ENCODE measurements at places on chromosomes 2 and 18.

DNA sequence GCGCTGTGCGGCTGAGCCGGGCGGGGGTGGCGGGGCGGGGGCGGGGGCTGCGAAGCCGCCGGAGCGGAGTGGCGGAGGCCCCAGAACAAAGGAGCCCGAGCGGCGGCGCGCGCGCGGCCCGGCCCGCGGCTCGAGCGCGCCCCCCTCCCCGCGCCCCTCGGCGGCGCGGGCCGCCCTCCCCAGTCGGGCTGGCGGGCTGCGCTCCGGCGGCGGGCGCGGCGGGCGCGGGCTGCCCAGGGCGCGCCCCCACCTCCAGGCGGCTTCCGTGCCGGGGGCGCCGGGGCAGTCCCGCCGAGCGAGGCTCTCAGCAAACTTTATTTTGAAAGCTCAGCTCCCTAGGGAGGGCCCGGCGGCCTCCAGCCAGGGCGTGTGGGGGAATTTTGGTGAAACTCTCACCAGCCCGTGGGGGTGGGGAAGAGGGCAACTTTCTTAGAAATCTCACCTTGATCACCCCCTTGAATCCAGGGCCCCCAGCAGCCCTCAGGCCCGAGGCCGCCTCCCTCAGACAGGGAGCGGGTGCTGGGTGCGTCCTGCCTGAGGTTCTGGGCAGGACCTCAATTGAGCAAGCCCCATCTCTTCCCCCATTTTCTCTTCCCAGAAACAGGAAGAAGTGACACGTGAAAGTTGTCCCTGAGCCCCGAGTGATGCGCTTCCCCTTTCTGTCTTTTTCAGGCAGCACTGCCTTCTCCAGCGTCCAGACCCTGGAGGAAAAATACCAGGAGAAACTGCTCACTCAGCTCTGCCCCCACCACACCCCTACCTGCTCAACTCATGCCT is 786 bp downstream of the TET3 start:
- no peak for DNase-seq

- no peak for DNase-seq
Observed at GRCh38 chr2:19549821-19550220, 191.4 kb upstream of the OSR1 start.

DNA sequence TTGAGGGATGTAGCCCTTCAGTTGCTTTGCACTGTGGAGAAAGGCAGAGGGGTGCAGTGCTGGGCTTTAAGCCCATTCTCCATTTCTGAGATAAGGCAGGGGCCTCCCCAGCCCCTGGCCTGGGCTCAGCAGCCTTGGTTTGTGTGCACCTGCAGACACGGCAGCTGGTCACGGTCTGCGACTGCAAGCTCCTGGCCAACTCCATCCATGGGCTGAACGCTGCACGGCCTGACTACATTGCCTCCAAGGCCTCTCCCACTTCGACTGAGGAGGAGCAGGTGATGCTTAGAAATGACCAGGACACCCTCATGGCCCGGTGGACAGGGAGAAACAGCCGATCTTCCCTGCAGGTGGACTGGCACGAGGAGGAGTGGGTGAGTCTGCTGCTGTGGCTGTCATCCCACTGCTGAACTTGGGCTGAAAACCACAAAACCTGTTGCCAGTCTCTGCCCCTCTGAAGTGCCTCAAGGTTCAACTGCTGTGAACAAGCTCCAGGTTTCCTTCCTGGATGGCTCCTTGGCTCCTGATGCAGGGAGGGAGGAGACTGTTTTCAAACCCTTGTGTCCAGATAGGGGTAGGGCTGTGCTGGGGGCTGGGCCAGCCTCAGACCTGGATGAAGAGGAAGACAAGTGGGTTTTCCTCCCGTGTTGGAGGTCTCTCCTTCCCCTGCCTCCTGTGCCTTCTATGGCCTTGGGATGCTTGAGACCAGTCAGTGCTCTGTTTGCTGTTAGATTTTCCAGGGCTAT is 54.0 kb downstream of the COA5 start:
- no peak for DNase-seq

- no peak for DNase-seq
Observed at GRCh38 chr2:168316073-168316440, 68.7 kb upstream of the STK39 start.

DNA sequence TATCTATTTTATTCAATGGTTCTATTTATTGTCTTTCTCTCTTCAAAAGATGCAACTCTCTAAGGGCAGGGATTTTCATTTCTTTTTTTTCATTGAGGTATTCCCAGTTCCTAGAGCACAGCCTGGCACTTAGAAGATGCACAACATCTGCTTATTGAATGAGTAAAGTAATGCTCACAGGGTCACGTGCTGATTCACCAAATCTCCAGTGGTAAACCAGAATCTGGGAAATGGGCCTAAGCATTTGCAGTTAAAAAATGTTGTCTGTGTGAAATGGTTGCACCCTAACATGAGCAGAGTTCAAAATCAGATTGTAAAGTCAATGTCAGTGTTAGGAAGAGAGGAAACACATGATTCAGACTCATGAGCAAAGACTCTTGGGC is 15.8 kb downstream of the SLC8A1 start:
- no peak for DNase-seq

DNA sequence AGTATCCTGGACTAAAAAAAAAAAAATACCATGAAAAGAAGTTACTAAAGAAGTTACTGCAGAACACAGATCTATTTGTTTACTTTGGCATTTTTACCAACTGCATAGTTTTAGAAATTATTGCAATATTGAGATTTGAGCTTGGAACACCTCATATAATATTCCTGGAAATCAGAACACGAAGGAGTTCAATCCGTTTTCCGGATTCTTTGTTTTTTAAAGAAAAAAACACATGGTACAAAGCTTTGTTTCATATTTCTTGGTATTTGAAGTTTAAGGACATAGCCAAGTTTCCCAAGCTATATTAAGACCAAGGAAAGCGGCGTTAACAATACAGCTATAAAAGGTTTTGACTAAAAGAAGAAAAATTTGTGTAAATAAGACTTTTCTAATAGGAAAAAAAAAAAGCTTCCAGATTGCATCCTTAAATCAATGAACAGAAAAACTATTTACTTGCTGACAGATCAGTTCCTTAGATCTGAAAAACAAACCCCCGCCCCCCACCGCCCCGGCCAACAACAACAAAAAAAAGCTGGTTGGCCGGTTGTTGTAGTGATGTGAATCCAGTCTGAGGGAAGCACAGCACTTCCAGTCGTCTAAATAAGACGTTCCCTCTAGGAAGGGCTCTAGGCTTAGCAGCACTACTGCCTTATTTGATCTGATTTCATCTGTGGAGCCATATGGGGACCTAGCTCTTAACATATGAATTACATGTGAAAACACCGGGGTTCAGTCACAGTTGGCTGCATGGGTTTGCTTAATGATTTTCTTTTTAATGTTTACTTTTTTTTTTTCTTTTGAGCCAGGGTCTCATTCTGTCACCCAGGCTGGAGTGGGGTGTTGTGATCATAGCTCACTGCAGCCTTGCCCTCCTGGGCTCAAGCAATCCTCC is 2.5 kb upstream of the RHOB start:
- DNase-seq = no peak

DNA sequence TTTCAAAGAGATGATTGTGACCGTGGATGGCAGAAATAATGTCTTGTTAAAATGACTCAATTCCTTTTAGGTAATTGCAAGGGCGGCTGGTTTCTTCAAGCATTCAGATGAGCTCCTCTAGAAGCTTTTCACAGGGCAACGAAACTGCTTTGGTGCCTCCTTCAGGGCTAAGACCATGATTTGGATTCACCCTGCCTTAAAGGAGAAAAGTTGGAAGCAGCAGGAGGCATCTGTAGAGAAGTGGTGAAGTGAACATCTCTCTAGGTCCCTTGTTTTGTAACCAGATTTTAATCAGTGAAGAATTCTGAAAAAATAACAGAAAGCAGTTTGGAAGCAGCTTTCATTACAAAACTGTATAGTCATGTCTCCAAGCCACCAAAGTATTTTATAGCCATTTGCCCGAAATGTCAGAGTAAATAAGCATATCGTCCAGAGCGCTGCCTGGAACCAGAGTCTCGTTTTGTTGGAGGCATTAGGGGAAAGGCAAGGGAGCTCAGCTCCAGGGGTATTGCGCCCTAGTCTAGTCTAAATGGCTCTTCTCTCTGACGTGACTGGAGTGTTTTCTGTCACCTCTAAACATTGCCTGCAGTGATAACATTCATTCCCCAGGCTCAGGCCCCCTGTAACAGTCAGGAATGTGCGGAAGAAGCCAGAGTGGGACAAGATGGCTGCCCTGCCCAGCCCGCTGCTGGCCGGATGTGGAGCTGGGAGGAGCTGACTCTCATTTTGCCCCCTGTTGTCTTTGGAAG is 57.8 kb upstream of the ITGB6 start:
- no peak for DNase-seq

DNA sequence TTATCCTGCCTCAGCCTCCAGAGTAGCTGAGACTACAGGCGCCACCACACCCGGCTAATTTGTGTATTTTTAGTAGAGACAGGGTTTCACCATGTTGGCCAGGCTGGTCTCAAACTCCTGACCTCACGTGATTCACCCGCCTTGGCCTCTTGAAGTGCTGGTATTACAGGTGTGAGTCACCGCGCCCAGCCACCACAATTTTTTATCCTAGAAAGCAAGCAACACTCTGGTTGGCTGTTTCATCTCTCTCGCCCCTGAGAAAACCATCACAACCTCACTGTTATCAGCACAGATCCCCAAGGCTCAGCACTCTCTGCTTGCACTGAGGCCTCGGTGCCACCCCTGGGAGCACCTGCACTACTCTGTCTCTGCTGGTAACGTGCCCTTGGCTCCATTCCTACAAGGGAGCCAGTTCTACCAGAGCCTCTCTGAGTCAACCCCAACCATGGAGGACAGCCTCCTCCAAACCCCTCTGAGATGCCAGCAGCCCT is 134.8 kb upstream of the AGAP1 start:
- no peak for DNase-seq

DNA sequence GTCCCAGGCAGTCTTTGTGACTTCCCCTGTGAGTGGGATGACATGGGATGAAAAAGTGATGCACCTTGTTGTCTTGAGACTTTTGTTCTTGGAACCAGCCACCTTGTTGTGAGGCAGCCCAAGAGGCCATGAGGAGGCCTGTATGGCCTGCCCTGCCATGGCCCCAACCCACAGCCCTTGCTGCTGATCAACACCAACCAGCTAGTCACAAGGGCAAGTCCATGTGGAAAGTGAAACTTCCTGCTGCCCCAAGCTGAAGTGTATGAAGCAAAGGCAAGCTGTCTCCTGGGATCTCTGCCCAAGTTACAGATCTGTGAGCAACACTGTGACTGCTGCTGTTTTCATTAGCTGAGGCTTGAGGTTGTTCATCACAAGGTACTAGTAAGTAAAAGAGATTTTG is 21.6 kb downstream of the TMEM18 start:
- DNase-seq = no peak

DNA sequence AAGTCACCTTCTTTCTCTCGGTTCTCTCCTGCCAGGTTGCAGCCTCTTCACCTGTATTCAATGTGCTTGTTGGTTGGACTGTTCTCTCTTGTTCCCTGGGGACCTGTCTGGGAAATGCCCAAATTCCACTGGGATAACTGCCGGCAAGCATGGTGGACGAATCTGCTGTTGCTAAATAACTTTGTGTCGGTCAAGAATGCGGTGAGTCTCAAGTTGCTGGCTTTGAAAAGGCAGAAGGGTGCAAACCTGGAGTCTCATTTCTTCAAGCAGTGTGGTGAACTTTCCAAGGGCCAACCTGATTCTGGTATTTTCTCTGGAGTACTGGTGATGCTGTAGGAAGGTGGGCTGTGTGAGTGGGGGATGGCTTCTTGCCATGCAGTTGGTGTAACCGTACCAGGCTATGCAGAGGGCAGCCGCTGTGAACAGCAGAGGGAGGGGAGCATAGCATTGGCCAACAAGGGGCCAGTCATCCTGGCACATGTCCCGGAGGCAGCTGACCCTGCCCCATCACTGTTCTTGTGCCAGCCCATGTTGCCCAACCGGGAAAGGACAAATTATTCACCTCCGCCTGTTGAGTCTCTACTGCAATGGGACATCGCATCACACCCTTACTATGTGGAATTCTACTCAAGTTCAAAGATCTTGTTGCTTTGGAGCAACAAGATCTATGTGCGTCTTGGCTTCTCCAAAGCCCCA is 88.1 kb upstream of the SEC11C start:
- DNase-seq = no peak

DNA sequence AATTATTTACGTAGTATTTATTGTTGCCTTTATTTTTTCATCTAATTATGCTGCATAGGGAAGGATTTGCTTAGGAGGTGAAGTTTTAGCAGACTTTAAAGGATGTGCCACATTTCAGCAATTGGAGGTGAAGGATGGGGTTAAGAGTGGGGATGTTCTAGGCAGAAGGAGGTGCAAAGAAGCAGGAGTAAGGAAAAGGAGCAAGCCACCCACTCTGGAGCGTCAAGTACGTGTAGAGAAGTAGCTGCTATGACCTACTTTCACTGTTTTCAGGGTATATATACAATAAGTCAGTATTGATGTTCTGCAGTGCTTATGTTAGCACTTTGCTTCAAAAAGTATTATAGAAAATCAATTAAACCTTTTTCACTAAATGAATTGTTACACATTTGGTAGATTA is 34.4 kb downstream of the ITGAV start:
- DNase-seq = no peak

DNA sequence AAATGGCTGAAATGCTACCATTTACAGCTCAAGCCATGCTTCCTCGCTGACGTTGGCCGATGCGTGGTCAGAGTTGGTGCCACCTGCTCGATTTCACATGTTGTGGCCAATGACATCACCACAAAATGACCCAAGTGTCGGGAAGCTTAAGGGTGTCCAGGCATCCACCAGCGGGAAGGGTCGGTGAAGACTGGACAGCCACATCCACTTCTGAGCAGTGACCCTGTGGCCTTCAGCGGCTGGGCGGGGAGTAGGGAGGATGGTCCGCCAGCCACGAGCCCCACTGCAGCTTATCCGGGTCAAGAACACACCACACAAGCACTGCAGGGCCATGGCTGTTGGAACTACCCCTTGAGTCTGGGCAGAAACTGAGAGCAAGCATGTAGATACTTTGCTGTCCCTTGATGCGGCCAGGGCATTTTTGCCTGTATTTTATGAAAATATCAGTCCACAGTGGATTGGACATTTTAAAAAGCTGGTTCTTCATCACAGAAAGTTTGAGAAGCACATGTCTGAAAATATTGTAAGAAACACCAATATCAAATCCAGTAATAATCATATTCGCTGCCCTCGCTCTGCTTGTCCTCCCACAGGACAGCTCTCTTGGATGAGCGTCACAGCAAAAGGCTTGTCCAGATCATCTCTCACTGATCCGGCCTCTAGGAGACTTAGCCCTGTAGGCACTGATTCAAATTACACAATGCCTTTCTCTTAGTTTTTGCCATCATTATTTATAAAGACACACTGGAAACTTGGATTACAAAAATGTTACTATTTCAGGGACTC is 174.0 kb downstream of the TWIST2 start:
- DNase-seq = no peak

- no peak for DNase-seq
Observed at GRCh38 chr2:72533765-72534164, 292.1 kb downstream of the EXOC6B start.

GRCh38 chr18:36608107-36608506 is 220.7 kb downstream of the TPGS2 start:
- no peak for DNase-seq

GRCh38 chr2:118449401-118449800 is 361.1 kb downstream of the INSIG2 start:
- DNase-seq = no peak
